ENCODE measurements at places on chromosomes 1 and 21. TPM values are rescaled to one million over a fixed set of nuclear protein-coding genes. Genes with fewer than 3 reads are reported as not detected.

- DNase-seq: no peak
These were observed 12.3 kb upstream of the PHC2 start for GRCh38 chr1:33443080-33443704.

DNA sequence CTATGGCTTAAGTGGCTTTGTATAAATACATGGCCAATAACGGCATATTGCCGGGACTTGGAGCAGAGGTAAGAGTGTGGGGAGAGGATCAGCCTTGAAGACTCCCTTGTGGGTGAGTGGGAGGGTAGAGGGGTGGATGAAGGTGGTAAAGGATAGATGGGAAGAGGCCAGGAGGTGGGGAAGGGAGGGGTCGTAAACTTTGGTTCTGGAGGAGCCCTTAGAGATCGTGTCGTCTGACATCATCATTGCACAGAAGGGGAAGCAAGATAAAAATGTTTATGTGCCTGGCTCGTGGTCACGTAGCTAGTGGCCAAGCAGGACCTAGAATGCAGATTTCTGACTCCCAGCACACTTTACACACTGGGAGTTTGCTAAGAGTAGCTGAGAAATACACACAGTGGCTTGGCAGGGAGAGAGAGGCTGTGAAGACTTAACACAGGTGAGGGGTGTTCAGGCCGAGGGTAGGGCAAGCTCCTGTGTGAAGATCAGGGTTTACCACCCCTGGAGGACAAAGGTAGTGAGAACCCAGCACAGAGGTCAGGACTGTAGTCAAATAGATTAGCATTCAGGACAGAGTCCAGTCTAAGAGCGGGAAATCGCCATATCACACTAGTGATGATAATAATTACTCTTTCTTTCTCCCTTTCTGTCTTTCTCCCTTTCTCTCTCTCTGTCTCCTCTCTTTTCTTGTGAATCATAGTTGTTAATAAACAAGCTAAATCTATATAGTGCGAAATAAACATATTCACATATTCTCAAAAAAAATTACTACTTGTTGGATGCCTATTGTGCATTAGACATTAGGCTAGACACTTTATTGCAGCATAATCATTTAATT lies 75.5 kb downstream of the LRRC8D start:
- no peak for DNase-seq

DNA sequence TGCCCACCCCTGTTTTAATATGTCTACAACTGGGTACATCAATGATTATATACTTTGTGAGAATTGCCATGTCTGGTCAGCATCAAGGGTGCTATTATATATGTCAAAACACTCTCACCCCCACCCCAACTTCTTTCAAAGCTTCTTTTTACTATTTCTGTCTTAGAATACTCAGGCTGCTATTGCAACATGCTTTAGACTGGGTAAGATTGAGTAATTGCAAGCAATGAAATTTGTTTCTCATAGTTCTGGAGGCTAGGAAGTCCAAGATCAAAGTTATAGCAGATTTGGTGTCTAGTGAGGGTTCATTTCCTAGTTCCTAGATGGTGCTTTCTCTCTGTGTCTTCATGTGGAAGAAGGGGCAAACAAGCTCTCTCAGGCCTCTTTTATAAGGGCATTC lies 100.5 kb upstream of the KCNK1 start:
- no peak for DNase-seq

GRCh38 chr1:76156987-76157386 lies 82.4 kb downstream of the ST6GALNAC3 start:
- no peak for DNase-seq

DNA sequence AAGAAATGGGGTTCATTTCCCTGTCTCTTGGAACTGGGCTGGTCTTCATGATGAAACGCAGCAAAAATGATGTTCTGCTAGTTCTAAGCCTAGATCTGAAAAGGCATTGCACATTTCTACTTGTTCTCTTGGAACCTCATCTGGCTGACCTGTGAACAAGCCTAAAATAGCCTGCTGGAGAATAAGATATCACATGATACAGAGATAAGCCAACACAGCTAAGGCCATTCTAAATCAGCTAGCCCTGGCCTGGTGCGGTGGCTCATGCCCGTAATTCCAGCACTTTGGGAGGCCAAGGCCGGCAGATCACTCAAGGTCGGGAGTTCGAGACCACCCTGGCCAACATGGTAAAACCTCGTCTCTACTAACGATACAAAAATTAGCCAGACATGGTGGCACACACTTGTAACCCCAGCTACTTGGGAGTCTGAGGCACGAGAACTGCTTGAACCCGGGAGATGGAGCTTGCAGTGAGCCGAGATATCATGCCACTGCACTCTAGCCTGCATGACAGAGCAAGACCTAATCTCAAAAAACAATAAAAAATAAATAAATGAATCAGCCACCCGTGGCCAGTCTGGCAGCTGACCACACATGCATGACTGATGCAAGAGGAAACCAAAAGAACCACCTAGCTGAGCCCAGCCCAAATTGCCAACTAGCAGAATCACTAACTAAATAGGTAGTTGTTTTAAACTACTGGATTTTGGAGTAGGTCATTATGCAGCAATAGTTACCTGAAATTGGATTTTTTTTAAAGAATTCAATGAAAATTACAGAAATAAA lies 18.0 kb downstream of the CD244 start:
- no peak for DNase-seq

DNA sequence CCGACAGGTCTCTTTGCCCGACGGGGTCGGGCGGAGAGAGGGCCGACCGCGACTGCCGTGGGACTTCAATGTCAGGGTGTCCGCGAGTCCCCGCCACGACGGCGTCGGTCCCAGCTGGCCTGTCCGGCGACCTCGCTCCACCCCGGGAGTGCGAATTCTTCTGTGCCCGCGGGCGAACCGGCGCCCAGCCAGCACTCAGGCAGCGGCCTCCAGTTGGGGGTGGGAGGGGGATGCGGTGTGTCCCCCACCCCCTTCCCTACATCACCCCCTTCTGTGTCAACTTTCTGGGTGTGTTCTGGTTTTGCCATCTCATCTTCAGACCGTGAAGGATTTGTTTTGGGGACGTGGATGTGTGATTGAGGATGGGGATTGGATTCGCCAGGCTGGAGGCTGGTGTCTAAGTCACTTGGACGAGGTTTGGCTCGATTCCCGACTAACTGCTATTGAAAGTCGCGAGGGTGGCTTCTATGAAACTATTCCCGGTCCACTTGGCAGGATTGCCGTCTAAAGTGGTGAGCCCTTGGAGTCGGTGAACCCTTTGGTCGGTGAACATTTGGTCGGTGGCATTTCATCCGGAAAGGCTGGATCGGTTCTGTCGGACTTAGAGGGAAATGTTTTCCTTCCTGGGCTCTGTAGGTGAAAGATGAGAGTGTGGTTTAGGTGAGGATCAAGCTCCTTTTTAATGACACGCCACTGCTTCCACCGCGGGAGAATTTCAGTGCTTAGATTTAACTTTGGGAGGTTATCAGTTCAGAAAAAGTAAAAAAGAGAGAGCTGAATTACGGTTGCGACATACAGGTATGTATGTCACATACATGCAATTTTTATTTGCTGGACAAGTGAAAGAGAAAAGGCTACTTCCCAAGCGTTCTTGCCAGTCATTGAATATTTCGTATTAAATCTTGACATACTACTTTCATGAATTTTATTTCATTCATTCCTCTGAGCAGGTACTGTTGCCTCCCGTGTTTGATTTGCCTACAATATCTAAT lies 771 bp downstream of the ABCD3 start:
- DNase-seq: no peak

- DNase-seq: no peak
These were observed 21.2 kb upstream of the PRKACB start for GRCh38 chr1:84122780-84123382.

The PPFIA4 gene
- total RNA-seq: 3.1 TPM
